ENCODE measurements at places on chromosomes 4 and X.

DNA sequence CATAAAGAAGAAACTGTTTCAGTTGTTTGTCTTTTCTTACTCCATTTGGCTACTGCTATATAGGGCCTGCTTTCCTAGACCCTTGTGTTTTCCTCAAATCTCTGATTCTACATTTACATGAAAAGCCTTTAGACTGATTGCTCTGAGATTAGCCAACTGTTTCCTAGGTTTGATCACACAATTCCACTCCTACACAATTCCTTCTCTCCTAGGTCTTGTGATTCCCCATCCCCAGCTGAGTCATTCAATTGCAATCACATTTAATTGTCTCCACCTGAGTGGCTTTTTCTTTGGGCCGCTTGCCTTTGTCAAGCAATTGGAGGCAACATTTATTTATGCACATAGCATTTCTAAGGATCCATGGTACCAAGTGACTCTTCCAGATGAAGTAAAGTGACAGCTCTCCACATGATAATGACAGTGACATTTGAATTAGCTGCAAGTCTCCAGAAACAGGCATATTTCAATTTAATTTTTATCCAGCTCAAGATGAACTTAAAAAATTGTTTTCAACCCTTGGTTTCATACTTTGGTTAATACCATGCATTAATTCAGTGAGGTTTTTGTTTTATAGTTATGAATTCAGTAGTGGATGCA lies 35.8 kb downstream of the ATXN3L start:
- DNase-seq = no peak

- no peak for DNase-seq
These were observed 132.2 kb downstream of the IDS start for GRCh38 chrX:149372866-149373265.

GRCh38 chr4:58688568-58688967 lies 1578.4 kb upstream of the IGFBP7 start:
- no peak for DNase-seq

DNA sequence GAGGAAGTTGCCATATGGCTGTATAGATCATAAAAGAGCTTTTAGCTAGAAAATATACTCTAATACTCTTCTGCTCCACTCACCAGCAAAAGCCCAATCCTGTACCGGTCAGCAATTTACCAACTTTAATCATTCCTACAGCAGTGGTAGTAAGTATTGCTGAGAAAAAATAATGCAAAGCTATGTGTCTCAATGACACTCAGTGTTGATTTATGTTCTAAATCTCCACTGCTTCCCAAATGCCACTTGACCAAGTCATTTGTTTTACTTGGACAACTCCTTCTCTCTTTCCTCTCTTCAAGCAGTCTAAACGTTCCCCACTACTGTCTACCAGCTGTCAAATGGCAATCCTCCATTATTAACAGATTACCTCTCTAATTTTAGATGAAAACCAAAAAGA lies 201.8 kb upstream of the GK2 start:
- no peak for DNase-seq

GRCh38 chrX:83101961-83102360 lies 406.1 kb upstream of the POU3F4 start:
- no peak for DNase-seq

DNA sequence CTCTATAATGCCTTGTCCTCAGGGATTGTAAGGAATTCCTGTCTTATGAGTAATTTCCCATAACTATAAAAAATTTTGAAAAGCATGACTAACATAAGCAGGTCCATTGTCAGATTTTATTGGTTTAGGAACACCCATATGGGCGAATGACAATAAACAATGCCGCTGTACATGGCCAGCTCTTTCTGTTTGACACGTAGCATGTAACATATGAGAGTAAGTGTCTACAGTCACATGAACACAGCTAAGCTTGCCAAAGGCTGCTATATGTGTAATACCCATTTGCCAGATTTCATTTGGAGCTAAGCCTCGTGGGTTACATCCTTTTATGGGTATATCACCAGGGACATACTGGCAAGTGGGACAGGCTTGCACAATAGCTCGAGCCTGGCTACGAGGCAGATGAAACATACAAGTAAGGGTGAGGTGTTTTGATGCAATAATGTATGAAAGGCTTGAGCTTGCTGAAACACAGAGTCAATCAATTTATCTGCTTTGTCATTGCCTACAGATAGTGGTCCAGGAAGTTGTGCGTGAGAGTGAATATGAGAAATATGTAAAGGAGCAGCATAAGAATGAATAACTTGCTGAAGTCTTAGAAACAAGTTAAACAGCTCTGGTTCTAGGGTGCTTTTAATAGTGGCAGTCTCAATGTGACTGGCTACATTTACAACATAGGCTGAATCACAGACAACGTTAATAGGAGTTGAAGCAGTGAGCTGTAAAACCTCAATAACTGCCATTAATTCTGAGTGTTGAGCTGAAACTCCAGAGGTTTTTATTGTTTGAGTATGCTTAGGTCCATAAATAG lies 67.4 kb upstream of the UGT2B10 start:
- no peak for DNase-seq

DNA sequence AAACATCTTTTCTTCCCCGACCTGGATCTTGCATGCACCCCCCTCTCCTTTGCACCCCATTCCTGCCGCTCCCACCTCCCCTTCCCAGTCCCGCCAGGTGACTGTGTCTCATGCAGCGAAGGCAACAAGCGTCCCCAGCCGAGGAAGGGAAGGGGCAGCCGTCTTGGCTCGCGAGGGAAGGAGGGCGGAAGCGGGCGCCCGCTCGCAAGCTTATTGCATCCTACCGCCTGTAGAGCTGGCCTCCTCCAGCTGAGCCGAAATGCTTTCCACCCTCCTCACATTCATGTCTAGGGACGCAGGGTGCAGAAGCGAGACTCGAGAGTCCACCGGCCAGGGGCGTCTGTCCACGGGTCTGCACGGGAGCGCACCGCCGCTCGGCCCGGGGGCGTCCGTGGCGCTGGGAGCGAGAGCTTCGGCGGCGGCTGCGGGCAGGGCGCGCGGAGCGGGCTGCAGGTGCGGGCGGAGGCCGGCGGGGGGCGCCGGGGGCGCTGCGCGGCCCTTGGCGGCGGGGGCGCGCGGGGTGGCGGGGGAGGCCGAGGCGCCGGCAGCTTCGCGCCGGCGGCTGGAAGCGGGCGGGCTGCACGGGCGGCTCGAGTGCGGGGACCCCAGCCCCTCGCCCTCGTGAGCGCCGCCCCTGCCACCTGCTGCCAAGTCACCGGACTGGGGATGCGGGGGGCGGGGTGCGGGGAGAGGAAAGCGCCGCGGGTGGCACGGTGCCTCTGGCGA lies at the start of gene KCNIP4:
Gene KCNIP4, minus strand, starts transcription at position 426 of the 726 bp plus-strand sequence.
- no peak for DNase-seq

- DNase-seq = no peak
These were observed 101.7 kb upstream of the SOD3 start for GRCh38 chr4:24693636-24694035.

All from GM19239 (cell line).